Urothelium cell line (cell line): ENCODE measurements at places on chromosomes 1 and 21.

GRCh38 chr1:156921053-156921529 is 659 bp downstream of the LRRC71 start:
- no peak for DNase-seq

DNA sequence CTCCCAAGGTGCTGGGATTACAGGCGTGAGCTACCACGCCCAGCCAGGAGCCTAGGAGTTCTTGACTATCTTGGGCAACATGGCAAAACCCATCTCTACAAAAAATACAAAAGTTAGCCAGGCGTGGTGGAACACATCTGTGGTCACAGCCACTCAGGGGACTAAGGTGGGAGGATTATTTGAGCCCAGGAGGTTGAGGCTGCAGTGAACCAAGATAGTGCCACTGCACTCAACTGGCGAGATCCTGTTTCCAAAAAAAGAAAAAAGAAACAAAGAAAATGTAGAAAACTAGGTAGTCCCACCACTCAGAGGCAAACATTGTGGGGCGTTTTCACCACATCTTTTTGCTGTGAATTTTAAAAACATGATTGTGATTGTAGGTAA is 141.3 kb downstream of the ZZZ3 start:
- DNase-seq = no peak

DNA sequence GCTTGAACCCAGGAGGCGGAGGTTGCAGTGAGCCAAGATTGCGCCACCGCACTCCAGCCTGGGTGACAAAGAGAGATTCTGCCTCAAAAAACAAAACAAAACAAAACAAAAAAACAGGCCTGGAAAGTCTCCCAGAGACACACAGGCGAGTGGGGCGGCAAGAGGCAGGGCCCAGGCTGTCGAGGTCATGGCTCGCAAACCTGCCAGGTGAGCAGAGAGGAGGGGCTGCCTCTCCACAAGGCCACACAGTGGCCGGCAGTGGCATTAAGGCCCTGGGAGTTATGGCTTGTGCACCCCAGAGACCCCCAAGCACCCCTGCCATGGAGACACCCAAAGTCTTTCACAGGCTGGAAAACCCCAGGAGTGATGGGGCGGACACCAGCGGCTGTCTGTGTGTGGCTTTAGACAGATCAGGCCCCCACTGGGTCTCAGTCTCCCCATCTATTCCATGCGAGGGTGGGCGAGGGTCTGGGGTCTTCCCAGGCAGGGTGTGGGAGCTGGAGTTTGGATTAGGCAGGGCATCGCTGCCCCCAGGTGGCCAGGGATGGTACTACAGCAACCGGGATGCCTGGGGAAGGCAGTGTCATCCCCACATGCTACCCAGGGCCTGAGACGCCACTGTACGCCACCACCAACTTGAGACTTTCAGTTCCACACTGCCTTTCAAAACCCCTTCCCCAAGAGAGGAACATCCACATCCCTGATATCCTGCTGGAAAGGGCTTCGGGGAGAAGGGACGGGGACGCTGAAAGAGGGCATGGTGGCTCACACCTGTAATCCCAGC is 7.3 kb upstream of the CTRC start:
- peak; percentile 76 for DNase-seq

- no peak for DNase-seq
These were observed 29.8 kb downstream of the UCK2 start for GRCh38 chr1:165857046-165857801.

GRCh38 chr1:220677251-220677650 is 12.9 kb upstream of the C1orf115 start:
- DNase-seq = no peak

GRCh38 chr1:235942979-235943575 is 76.4 kb upstream of the LYST start:
- no peak for DNase-seq

GRCh38 chr1:47709019-47709871 is 271.4 kb downstream of the FOXD2 start:
- DNase-seq = peak; percentile 54

GRCh38 chr21:43904331-43904781 is 39.3 kb downstream of the AGPAT3 start:
- no peak for DNase-seq
